ENCODE measurements at places on chromosomes 11 and 22. TPM values are rescaled to one million over a fixed set of nuclear protein-coding genes. Genes with fewer than 3 reads are reported as not detected.
A peak's percentile ranks its signal among the peaks of the same experiment; 100 is the strongest.

Gene MS4A12
- total RNA-seq, result not detected

Gene CRYBA4
- not detected for total RNA-seq

Gene TMA7B
- not detected for total RNA-seq

Gene UPK3A
- not detected for total RNA-seq

Gene MMP13
- total RNA-seq, result not detected

Gene SLC37A2
- total RNA-seq, result 17.5 TPM

DNA sequence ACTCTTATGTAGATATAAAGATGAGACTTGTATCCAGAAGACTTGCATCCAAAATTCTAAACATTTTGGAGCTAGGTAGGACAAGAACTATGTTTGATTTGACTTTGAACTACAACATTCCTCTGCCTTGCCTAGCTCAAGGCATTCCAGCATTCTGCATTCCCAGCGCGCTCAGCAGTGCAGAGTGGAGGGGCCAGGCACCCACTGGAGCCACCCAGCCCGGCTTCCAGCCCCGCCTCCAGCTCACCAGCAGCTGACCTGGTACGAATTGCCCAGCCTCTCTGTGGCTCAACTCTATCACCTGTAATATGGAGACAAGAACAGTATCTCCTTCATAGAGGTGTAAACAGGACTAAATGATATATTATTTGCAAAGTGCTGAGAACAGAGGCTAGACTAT lies 28.8 kb downstream of the PRDM10 start:
- DNase-seq, result no peak

GRCh38 chr11:66636411-66636810 lies 2.1 kb upstream of the RBM4 start:
- no peak for DNase-seq

DNA sequence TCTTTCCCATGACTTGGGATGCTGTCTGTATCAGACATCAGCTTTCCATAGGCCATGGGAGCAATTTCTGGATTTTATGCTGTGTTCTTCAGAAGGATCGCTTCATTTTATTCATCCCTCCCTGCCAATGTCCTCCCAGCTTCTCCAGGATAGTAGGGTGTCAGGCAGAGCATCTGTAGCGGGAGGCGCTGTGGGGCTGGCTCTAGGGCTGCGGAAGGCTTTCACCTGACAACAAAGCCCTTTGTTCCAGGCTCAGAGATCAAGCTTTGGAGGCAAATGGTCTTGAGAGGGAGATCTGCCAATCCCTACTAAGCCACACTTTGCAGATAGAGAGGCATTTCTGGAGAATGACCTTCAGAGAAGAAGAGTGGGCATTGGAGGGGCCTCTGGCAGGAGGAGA lies 29.5 kb upstream of the FTH1 start:
- peak; percentile 37 for DNase-seq

DNA sequence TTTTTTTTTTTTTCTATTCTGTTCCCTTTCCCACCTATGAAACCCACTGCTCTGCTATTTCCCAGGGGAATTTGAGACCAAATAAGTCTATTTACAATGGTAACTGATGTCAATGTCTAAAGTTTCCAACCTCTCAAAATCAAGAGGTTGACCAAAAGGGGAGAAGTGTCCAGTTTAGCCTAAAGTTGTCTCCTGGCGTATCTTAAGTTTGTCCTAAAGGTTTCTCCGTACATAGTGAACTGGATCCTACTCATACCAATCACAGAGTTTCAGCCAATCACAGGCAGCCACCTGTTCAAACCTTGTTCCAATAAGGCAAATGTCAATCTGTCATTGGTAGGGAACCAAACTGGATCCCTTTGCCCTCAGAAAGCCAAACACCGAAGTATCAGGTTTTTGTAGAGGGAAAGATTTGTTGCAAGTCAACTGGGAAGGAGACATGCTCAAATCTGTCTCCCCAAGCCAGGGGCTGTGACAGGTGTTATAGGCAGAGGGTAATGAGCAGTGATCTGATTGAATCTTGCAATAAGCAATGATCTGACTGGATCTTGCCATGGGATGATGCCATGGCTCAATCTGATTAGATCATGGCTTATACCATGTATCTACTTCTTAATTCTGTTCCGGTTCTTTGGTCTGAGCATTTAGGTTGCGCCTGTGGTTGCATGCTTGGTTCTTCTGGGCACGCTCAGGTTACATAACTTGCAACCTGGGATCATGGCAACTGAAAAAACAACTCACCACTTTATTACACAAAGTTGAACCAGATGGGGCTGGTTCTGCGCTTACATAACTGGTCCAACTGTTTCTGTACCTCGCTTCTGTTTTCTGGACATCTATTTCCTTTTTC lies 1.1 kb upstream of the VPS37C start:
- DNase-seq, result peak; percentile 22

DNA sequence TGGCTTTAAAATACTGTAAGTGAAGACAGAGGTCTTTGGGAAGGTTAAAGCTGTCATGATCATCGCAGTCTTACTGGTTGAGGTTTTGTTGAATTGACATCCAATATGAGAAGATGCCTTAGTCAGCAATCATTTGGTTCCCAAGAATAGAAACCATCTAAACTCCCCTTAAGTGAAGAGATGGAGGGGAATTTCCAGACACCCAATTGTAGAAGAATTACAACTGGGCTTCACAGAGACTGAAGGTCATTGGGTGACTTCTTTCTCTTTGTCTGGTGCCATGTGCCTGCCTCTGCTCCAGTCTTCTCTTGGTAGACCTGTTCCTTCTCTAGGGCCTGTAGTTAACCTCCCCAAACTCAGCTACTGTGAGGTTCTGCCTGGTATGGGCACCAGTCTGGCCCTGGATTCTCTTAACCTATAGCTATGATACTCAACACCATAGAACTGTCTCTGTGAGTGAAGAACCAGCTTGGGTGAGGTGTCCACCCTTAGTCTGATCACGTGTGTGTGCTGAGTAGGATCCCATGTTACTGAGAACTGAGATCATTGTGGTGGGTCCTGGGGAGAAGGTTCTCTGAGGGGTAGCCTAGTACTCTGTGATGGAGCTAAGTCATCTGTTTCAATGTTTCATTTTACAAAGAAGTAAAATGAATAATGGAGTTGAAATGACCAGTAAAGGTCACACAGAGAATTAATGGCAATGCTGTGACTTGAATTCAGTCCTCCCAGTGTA lies 182.5 kb downstream of the CSNK2A3 start:
- no peak for DNase-seq

DNA sequence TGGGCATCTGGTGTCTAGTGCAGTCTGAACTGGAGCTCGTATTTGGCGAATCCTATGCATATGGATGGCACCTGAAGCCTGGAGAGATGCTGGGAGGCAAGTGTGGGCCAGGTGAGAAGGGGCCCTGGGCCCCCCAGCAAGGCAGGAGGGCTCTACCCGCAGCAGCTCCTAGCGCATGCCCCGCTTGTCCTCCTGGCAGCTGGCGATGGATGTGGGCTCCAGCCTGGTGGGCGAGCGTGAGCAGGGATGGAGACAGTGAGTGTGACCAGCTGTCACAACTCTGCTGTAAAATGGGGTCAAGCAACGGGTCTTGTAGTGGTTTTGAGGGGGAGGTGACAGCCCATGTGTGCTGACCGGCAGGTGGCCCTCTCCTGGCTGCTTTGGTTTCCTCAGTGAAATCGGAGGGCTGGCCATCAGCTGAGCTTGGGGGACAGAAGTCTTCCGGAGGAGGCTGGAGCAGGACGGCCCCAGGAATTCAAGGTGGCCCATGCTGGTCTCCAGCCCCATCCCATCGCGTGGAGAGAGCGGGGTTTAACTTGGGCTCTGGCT lies 12.0 kb downstream of the FRMD8 start:
- no peak for DNase-seq

DNA sequence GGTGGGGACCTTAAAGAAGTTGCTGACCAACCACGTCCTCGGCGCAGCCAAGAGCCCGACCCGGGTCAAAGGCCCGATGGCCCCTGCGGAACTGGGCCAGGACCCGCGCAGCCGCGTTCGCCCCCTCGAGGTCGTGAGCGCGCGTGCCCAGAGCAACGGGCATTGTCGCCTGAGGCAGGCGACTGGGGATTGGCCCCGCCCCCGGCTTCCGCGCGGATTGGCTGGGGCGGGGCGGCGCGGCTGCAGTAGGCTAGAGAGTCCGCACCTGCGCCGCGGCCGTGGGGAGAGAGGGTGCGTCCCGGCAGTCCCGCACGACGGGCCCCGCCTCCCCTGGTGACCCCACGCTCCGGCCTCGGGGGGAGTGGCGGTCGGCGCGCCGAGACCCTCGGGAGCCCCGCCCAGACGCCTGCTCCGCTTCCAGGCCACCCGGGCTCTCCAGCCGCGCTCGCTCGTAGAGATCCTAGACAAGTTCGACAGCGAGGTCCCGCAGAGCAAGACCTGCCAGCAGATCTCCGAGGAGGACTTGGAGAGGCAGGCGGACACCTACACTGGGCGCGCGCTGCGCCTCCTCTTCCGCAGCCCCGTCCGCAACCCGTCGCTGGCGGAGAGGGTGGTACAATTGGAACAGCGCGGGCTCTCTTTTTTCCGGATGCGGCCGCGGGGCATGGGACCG lies 8.3 kb upstream of the PPIL2 start:
- DNase-seq, result no peak

Measured in mesenteric fat pad (tissue), 1 donor.